Neural crest cell (in vitro differentiated cells): ENCODE measurements at places on chromosomes 3 and 15.

GRCh38 chr15:72201391-72201921, 3.9 kb upstream of the GRAMD2A start:
- DNase-seq: no peak

DNA sequence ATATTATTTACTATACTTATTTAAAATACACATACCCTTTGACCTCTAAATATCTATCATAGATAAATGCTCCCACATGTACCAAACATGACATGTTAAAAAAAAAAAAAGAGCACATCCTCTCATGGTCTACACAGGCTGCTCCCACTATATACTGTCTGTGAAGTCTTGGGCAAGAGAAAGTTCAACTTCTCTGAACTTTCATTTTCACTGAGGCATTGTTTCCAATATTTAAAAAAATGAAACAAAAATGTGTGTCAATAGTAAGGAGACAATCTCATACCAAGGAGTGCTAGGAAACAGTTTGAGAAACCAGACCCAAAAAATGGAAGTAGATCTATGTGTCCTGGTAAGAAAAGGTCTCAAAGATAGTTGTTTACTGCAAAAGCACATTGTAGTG, 29.3 kb downstream of the SLC4A7 start:
- no peak for DNase-seq

DNA sequence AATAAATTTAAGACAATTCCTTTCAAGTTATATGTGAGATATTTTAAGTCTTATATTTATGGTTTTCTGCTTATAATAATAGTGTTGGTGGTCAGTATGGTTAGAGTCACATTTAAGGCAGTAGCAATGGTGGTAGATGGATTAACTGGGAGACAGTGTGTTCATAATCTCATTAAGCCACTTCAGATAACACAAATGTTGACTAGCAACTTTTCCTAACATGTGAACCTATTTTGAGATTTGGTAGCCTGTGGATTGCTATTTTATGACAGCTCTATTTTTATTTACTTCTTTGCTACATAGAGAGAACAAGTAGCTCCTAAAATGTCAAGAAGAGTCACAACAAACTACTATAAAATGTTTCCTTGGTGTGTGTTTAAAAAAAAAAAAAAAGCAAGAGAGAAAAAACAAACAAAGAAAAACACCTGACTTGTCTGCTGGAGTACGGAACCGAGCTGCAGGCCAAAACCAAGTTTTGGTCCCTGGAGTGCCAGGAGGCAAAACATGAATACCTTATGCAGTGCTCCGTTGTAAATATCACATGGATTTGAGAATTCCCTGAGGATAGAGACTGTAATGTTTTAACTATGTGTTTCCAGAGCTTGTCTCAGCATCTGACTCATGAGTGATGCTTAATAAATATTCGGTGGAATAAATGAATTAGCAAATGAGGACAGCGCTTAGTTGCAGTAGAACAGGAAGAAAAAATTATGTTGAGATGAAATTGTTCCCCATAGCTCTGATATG, 457.1 kb upstream of the ROBO2 start:
- DNase-seq: no peak

DNA sequence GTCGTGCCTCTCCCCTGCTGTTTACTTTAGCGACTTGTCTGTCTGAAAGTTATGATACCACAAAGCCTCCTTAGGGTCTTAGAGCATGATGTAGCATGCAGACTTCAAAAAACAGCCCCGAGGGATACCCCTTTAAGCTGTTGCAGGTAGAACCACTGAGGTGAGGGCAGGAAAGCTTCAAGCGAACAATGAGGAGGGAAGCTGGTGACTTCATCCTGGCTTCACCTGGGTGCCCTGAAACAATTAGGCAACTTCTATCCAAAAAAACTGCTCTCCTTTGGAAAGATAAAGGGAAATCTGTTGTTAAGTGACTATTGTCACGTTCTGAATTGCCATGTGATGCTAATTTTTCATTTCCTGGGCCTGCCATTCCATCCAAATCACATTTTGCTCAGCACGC, 231.6 kb downstream of the SOX2 start:
- DNase-seq: no peak

DNA sequence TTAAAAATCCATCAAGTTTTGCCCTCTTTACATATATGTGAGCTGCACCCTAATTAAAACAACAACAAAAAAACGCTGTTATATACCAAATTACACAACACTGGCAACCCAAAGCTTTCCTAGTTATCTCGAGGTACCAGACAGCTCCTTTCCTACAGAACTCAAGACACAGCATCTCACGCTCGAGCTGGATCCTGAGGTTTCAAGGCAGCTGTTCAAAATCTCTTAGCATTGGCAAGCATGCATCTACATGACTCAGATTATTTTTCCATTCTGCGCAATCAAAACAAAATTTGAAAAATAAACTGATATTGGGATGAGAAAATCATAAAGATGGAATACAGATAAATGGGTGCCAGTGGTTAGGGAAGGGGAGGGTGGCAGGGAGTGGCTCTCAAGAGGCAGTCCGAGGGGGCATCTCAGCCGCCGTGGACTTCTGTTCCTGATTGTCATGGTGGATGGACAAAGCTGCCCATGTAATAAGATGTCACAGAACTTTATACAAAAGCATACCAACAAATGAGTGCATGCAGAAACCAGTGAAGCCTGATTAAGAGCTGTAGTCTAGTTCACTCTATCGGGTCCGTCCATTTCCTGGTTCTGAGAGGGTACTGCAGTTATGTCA, 91.5 kb downstream of the ADAMTS17 start:
- DNase-seq: no peak

DNA sequence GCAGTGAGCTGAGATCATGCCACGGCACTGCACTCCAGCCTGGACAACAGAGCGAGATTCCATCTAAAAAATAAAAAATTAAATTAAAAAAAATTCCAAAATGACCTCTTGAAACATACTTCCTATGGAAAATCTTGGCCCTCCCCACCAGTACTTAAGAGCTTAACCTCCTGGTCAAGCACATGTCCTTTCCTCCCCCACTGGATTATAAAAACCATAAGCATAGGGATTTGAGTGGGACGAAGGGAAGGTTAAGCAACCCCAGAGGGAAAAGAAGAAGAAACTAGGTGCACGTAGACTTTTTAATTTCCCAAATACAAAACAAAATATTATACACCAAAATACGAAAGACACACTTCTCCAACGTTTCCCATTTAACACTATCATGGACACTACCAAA, 25.3 kb downstream of the SLC4A7 start:
- no peak for DNase-seq

- no peak for DNase-seq
Measured at GRCh38 chr3:122572940-122573412, 4.5 kb upstream of the PARP15 start.

DNA sequence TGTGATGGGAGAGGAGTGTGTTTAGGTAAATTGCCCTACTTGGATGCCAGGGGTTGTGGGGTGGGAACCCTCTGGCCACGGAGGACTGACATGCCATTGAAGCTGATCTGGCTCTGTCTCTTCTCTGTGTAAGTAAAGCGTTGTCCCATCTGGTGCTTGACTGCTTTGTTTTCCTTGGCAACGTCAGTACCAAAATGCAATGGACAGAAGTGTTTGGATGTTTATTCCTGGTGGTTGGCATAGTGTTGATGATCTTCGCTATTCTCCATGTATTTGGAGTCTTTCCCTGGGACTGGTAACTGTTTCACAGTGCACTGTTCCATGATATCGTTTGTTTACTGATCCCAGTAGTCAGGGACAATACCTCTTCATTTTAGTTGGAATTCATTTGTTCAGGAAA, 130.5 kb upstream of the MCTP2 start:
- DNase-seq: no peak

DNA sequence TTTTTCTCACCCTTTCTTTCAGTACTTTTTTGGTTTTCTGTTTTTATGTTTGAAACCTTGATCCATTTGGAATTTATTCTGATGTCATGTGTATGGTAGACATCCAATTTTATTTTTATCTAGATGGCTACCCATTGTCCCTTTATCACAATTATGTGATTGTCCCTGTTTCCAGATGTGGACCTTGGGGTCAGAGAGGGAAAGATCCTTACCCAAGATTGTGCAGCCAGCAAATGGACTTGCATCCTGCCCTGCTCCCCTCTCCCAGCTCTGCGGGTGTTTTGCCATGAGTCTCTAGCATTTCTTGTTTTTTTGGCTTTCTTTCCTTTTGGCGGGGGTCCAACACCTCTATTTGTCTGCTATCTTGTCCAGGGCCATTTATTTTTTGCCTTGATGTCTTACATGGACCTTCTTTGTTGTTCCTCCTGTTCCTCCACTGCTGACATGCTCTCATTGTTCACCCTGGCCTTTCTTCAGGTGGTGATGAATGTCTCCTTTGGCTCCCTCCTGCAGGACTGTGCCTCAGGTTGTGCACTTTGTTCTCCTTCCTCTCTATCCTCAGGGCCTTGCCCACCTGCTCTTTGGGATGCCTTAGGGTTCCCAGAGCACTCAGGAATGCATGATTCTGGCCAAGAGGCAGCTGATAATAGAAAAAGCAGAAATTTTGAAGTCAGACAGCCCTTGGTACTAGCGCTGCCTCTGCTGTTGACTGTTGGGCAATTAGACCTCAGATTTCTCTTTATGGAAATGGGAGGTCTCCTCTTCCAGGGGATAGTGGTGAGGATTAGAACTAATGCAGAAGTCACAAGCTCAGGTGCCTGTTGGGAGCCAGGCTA, 84.3 kb downstream of the EEFSEC start:
- DNase-seq: no peak

DNA sequence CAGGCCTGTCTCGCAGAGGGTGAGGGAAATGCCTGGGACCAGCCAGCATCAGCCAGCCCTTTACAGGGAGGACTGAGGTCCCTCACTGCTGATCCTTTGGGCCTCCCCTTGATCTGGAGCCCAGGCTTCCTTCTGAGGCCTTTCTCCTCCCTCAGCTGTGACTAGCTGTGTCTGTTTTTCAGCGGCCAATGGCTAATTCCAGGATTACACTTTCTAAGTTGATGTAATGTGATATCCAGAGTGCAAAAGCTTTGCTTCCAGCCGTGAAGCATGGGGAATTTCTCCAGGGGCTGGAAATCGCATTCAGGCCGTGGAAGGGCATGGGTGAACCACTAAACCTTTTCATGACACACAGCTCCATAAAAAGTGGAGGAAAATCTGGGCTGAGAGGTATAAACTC, 157.6 kb downstream of the SHQ1 start:
- DNase-seq: no peak

DNA sequence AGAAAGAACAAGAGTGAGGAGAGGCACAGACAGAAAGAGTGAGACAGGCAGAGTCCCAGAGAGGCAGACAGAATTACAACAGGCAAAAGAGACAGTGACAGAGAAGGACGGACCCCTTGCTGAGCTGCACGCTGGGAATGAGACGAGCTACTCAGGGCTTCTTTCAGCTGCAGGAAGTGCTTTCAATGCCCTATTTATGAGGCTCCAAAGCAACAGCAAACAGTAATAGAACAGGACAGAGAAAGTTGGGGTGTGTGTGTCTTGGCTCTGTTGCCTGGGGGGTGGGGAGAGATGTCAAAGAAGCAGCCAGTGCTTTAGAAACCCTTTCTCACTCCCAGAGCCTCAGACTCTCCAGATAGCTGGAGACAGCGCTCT, 502 bp upstream of the TIMP4 start:
- DNase-seq: peak; percentile 2

DNA sequence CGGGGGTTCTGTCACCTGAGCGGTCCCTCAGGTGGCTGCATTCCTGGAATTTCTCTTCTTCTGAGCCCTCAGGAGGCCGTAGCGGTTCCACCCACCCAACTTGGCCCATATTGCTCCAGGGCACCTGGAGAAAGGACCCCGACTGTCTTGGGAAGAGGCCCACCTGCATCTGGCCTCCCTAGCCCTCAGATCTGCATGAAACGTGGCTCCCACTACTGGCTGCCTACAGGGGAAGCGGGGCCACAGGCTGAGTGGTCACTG, 9.9 kb upstream of the ANPEP start:
- no peak for DNase-seq

- DNase-seq: no peak
Measured at GRCh38 chr15:25469377-25469776, 30.6 kb upstream of the UBE3A start.

DNA sequence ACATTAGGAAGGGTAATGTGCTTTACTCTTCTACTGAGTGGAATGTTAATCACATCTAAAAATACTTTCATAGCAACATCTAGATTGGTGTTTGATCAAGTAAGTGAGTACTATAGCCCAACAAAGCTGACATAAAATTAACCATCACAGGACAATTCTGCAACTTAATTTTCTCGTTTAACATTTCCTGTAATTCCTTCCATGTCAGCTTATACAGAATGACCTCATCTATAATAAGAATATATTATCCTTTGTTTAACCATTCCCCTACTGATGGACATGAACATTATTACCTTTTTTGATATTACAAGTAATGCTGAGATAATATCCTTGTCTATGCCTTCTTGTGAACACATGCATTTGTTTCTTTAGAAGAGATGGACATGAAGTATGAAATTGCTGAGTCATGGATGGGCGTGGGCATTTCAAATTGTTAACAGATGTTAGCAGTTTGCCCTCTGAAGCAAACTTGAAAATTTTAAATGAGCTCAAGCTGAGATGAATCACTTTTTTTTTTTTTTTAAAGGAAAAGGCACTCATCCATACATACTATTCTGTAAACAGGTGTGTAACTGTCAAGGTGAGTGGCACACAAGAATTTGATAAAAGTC, 85.1 kb downstream of the OXNAD1 start:
- no peak for DNase-seq

DNA sequence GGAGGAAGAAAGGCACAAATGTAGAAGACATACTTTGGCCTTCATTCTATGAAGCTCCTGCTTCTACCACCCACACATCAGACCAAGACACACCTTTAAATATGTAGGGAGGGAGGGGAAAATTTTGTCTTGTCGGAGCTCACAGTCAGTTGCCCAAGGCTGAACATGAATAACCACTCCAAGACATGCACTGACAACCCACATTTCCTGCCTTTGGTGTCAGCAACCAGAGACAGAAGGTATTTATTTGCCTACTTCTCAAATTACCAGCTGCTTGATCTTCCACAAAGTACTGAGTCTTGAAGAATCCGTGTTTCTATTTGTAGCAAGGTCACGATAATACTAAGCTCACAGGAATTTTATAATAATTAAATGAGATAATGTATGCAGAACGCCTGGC, 169.7 kb downstream of the KCNMB2 start:
- DNase-seq: no peak

GRCh38 chr3:129536804-129537203, 6.2 kb upstream of the H1-8 start:
- DNase-seq: no peak
